ENCODE measurements at places on chromosomes 13 and 19.

GRCh38 chr13:104871456-104871855, 1664.0 kb downstream of the EFNB2 start:
- no peak for DNase-seq

- no peak for DNase-seq
Observed at GRCh38 chr13:109809216-109809932, 23.0 kb upstream of the IRS2 start.

DNA sequence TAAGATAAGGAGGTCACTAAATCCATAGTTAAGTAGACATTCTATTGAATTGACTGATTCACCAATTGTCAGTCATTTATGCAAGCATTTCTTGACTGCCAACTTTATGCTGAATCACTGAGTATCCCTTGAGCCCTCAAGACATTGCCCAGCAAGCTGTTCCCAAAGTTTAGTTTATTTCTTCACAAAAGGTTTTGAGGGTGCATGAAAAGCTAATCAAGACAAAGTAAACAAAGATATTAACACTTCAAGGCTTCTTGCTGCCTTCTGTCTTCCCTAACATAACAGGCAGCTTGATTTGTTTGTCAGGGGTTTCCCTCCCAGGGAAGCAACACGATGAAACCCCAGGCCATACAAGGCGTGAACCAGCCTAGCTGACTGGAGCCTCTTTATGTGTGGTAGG, 374.4 kb downstream of the SPRY2 start:
- no peak for DNase-seq

GRCh38 chr13:67042556-67042955, 187.6 kb downstream of the PCDH9 start:
- DNase-seq = no peak

DNA sequence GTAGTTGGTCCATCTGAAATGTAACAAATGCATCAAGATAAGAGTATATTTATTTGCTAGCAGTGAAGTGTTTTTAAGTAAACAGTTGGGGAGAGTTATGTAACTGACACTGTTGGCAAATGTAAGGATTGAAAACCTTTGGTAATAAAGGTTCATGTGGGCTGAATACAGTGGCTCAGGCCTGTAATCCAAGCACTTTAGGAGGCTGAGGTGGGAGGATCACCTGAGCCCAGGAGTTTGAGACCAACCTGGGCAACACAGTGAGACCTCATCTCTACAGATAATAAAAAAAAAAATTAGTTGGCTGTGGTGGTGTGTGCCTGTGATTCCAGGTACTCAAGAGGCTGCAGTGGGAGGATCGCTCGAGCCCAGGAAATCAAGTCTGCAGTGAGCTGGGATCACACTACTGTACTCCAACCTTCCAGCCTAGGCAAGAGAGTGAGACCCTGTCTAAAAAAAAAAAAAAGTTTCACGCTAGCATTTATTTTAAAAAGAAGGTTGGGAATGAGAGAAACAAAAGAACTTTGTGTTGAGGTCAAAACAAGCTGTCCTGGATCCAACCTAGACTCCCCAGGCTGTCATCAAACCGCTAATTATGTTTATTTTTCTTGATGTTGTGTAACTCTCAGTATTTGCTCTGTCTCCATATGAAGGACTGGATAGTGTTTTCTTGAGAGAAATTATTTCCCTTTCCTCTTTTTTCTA, 20.7 kb downstream of the SETDB2 start:
- DNase-seq = no peak

DNA sequence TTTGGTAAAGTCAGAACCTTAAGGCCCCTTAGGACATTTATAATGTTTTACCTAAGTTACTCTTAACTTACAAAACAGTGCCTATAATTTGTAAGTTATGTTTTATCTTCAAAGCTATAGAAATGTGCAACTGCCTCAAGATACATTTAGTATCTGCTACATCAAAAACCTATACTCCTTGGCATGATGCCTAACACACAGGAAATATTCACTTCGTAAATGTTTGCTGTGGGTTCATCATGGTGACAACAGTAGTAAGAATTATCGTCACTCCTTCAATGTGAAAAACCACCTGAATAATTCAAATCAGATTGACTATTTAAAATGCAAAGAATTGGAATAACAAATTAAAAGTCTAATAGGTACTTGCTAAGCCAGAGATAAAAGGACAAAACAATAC, 184.1 kb downstream of the DIAPH3 start:
- no peak for DNase-seq

- no peak for DNase-seq
Observed at GRCh38 chr13:74114641-74115040, 19.6 kb downstream of the KLF12 start.

DNA sequence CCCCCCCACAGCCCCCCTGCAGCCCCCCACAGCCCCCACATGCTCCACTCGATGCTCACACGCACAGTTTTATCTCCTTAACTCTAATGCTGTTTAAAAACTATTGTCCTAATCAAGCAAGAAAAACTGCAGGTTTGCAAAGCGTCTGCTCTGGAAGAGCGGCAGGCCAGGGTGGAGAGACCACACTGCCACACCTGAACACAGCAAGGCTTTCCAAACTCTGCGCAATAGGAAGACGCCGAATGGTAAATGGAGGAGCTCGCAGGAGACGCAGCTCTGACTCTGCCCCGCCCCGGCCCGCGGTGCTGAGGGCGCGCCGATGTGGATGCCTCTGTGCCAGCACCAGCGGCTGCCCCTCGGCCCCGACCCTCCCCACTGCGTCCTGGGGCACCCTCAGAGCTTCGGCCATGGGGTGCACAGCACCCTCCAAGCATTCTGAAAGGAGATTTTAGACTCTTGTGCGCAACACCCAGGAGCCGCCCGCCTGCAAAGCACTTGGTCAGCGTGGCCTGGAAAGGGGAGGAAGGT, 32.4 kb downstream of the RASA3 start:
- DNase-seq = no peak

- no peak for DNase-seq
Observed at GRCh38 chr19:47526798-47527197, 11.9 kb upstream of the NAPA start.

DNA sequence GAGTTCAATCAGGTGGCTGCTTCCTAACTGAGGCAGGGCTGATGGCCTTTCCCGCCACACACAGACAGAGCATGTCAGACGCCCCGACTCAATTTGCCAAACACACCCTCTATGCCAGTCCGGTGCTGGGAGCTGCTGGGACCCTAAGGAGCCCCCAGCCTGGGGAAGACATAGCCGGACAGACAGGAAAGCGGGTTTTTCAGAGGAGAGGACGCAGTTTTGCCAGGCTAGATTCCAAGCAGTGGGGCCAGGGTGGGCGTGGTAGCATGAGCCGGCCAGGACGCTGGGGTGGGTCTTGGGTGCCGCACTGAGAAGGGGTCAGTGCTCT, 19.8 kb downstream of the MAST3 start:
- no peak for DNase-seq

GRCh38 chr19:38730731-38731589, 13.3 kb downstream of the CAPN12 start:
- no peak for DNase-seq

- DNase-seq = no peak
Observed at GRCh38 chr19:10965398-10965797, 4.6 kb downstream of the SMARCA4 start.

- no peak for DNase-seq
Observed at GRCh38 chr19:11754663-11755062, 12.1 kb upstream of the ZNF441 start.

DNA sequence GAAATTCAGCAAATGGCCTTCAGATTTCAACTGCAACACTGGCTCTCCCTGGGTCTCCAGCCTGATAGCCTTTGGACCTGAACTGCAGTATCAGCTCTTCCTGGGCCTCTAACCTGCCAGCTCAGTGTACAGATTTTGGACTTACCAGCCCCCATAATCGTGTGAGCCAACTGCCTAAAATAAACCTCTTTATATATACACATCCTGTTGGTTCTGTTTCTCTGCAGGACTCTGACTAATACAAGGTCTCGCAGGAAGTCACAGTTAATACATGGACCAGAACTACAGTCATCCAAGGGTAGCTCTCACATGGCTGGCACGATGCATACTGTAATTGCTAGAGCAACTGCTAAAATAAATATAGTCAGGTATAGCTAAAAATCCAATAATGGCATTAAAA, 85.1 kb downstream of the KATNAL1 start:
- DNase-seq = no peak

DNA sequence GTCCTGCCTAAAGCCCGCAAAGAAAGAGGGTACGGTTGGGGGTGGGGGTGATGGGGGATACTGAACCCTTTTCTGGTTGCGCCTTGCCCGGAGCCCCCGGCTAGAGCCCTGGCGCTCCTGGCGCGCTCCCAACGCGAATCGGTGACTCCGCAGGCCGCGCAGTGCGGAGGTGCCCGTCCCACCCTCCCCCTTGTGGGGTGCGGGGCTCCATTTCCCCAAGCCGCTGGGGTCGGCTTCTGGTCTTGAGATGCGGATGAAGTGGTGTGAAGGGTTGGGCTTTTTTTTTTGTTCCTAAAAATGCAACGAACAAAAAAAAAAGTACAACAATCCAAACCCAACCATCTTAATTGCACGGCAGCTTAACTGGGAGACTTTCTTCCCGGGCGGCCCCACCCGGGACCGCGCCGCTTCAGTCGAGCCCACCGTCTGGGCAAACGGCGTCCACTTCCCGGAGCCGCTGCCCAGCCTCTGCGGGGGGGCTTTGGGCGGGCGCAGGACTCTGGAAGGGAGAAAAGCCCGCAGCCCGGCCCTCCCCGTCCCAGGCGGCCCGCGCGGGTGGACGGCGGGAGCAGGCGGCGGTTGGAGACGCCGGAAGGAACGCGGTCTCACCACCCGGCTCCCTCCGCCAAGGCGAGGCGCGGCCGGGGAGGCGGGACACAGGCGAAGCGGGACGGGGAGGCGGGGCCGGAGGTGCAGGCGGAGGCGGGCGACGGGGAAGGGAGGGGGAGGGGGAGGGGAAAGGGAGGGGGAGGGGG, 504 bp upstream of the TRIM13 start:
- DNase-seq = peak; percentile 90

DNA sequence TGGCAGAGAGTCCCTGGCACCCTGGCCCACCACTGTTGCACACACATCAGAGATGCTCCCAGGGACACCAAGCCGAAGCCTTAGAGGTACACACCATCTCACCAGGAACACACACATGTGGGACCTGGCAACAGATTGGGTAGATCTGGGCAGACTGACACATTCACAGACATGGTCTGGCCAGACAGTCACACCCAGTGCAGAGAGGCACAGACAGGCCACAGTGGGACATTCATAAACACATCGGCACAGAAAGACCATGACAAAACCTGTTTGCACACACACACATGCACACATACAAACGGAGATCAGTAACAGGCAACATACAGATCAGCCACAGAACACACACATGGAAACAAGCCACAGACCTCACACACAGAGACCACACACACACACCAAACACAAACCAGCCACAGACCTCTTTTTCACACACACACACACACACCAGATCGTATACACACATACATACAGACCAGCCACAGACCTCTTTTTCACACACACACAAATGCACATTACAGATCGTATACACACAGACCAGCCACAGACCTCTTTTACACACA, 6.3 kb upstream of the JUNB start:
- peak; percentile 53 for DNase-seq

GRCh38 chr19:36401475-36401874, 17.0 kb downstream of the ZFP82 start:
- DNase-seq = no peak

DNA sequence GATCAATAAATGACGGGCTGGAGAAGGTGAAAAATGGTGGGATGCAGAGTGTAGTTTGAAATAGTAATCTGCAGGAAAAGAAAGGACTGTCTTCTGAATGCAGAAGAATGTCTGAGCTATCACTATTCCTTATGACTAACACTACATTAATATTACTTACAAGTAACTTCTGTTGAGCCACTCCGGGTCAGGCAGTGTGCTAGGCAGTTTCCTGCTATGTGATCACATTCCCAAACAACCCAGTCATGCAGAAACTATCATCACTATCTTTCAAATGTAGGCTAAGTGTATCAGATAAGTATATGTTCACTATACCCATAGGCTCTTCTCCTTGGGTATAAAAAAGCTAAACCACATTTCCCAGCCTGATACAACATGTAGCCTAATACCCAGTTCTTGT, 6.6 kb downstream of the ZNF599 start:
- no peak for DNase-seq

GRCh38 chr19:7641290-7642276, 4.7 kb downstream of the STXBP2 start:
- no peak for DNase-seq

GRCh38 chr13:96052656-96053002, 572 bp downstream of the UGGT2 start:
- no peak for DNase-seq

GRCh38 chr13:60957816-60958215, 457.8 kb downstream of the PCDH20 start:
- DNase-seq = no peak

GRCh38 chr13:85582890-85583289, 216.3 kb downstream of the SLITRK6 start:
- no peak for DNase-seq

DNA sequence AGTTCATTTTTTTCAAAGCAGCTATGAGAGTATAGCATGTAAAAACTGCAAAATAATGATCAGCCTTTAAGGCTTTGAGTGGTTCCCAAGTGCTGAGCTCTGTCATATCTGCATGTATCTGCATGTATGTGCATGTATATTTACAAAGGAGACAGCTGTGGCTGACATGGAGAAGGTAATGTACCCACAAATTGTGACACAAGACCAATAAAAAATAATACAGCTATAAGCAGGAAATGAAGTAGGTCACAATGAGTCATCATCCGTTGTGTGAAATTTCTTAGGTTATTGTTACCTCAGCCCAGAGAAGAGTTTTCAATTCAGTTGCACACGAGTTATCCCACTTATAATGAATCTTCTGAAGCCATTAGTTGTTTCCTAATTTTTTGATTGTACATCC, 60.9 kb upstream of the MED4 start:
- no peak for DNase-seq

DNA sequence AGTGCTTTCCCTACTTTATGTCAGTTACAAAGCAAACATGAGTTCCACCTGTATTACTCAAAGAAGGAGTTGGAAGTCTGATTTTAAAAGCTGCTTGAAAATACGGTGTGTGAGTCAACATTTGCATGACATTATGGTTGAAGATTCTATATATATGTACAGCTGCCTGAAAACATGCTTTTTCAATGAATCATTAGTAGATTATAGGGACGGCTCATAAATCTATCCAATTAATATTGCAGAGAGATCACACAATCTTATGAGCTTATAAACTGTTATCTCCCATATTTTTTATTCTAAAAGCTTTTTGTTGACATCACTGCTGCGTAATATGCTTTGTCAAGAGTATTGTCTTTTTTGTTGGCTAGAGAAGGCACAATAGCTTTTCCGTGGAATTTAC, 873.8 kb downstream of the SLITRK6 start:
- DNase-seq = no peak

- no peak for DNase-seq
Observed at GRCh38 chr13:86569974-86570373, 770.8 kb upstream of the SLITRK6 start.
